ENCODE measurements at places on chromosomes 5 and 9. TPM values are rescaled to one million over a fixed set of nuclear protein-coding genes. Genes with fewer than 3 reads are reported as not detected.
A peak's percentile ranks its signal among the peaks of the same experiment; 100 is the strongest.

- DNase-seq, result no peak
Measured at GRCh38 chr9:124767821-124768220, 3.3 kb downstream of the NR6A1 start.

DNA sequence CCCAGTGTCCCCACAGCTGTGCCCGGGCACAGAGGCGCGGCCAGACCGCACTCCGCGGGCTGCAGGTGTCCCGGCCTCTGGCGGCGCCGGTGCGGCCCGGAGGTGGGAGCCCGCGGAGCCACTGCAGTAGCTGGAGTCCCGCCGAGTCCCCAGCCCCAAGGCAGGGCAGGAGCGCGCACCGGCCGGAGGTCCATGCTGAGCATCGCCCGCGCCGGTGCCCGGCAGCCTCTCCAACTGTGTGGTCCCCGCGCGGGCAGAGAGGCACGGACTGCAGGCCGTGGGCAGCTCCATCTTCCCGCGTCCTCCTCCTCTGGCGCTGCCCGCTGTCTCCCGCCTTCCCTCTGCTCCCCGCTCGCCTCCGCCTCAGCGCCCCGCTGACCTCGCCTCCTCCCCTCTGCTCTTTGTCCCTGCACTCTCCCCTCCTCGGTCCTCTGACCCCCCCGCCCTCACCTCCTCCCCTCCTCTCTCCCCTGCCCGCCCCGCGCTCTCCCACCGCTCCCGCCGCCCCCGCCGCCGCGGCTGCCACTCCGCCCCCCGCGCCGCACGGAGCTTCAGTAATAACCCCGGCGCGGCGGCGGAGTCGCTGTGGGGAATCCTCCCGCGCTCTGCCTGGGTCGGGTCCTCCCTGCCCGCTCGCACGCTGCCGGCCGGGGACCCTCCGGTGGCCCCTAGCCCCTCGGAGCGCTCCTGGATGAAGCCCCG, at the start of gene ADAMTS16:
Gene ADAMTS16 (plus strand): TSS at position 554 of the 702 bp plus-strand sequence. CDS start 138 bp downstream, at position 692.
- no peak for DNase-seq

- DNase-seq, result peak; percentile 16
Measured at GRCh38 chr9:108643731-108644510, 211.9 kb downstream of the ACTL7B start.

TRIM7 gene
- total RNA-seq, result 28.1 TPM

DNA sequence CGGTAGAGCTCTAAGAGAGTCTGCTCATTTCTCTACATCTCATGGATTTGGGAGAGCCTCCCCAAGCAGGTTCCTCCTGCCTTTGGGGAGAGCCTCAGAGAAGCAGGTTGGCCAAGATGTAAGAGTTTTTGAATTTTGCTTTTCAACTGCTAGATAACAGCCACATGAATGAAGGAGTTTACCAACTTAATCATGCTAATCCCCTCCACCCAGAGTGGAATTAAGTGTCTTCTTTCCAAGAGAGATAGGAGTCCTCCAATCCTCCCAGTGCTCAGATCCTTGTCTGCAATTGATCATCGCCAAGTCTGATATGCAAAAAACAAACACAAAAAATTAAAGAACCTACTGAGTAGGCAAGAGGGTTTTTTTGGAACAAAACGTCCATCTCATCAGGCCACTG, 99.4 kb upstream of the MAP3K1 start:
- no peak for DNase-seq

DNA sequence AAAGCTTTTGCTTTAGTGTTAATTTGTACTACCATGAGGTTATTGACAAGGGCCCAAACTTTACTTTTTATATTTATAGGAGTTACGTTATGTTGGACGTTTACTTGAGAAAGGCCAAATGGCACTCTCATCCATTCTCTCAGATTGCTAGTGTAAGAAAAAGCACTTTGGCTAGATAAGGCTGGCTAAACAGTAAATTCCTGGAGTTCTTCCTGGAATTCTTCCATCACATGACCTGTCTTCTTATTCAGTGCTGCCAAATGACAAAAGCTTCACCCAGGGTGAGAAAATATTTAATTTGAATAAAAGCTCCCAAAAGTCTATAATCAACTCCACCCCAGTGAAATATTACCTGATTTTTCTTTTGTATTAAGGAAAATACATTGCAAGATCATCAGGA, 1568.9 kb upstream of the ACO1 start:
- DNase-seq, result no peak

- no peak for DNase-seq
Measured at GRCh38 chr9:77210116-77210515, 32.8 kb downstream of the VPS13A start.

IL13 gene
- not detected for total RNA-seq

DNA sequence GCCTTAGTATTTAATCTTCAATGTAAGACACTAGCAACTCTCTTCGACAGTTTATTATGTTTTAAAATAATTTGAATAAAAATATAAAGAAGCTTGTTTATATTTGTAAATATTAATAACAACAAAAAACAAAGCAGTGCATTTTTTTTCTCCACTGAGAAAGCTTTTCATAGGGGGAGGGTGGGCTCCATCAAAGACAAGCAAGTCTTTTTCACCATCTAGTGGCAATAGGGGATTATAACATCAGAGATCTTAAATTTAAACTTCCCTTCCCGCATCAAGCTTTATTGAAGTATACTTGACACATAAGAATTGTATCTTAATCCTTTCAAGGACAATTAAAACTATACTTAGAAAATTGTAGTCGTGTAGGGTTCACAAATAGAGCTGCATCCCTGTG, 9.3 kb upstream of the OR13F1 start:
- peak; percentile 33 for DNase-seq

ACTBL2 gene
- 0.12 TPM for total RNA-seq

DNA sequence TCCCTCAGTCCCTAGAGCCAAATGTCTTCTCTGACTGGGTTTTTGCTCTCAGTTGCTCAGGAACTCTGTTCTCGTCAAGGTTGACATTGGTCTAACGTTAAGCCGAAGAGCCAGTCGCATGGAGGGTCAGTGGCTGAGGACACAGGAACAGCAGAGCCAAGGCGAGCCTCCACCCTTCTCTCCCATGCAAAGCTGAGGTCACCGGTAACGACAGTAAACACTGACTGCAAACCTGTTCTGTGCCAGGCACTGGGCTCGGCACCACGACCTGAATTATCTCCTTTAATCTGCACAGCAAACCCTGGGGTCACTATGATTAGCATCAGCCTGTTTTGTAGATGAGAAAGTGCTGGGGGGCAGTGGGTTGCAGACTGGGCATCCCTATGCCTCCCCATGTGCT, 171.0 kb downstream of the COL23A1 start:
- DNase-seq, result no peak

GRCh38 chr9:91678807-91679580, 255.4 kb upstream of the NFIL3 start:
- DNase-seq, result peak; percentile 33

GRCh38 chr9:115759426-115759825, 394.2 kb upstream of the PAPPA start:
- no peak for DNase-seq

GDA gene
- total RNA-seq, result not detected

PLPP7 gene
- total RNA-seq, result 0.98 TPM

SPINK6 gene
- not detected for total RNA-seq

PCDHGB3 gene
- 1.2 TPM for total RNA-seq

DNA sequence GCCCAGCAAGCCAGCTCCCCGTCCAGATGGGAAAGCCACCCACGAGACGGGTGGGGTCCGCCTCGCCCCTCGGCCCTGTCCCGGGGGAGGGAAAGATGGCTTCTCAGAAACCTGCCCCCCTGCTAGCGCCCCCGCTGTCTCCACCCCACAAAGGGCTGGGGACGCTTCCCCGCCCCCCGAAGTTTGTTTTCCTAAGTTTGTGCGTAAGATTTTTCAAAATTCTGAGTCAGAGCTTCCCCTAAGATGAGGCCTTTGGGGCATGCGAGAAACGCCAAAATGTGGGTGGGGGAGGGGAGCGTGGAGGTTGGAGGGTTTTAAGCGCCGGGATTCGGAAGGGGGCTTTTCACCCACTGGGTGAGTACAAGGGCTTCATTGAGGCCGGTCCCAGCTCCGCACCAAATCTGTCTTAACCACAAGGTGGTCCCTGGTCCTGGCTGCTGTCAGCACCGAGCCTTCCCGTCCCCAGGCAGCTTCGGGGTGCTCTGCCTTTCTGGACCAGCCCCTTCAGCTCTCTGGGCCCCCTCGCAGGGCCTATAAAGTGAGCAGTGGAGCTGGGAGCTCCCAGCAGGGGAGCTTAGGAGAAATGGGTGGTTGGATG, 32.3 kb downstream of the PRRX2 start:
- DNase-seq, result peak; percentile 6

- DNase-seq, result peak; percentile 65
Measured at GRCh38 chr9:94929369-94929756, 202.9 kb downstream of the AOPEP start.

- no peak for DNase-seq
Measured at GRCh38 chr5:95725071-95725820, 5.9 kb upstream of the RHOBTB3 start.

DNA sequence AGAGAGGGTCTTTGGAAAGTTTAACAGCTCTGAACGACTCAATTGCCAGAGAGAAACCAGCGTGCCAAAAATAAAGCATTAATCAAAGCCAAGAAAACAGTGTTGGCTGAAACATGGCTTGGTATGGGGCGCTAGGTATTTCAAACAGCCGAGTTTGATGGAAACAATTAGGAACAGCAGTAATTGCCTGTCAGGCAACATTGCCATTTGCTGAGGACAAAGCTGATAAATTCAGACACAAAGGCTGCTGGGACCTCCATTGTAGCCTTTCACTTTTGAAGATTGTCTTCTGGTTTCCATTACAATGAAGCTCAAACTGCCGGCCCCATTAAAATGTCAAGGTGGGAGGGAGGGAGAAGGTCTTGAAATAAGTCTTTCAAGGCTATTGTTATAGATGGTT, 125.4 kb upstream of the SPDL1 start:
- DNase-seq, result no peak

All from PC-3 (cell line).